ENCODE measurements at places on chromosomes 7 and 10.
A peak's percentile ranks its signal among the peaks of the same experiment; 100 is the strongest.

- no peak for DNase-seq
Observed at GRCh38 chr7:30087371-30087770, 47.4 kb upstream of the MTURN start.

GRCh38 chr7:81956520-81956919, 186.7 kb upstream of the HGF start:
- peak; percentile 1 for DNase-seq

- no peak for DNase-seq
Observed at GRCh38 chr7:151143261-151144015, 24.1 kb downstream of the GBX1 start.

DNA sequence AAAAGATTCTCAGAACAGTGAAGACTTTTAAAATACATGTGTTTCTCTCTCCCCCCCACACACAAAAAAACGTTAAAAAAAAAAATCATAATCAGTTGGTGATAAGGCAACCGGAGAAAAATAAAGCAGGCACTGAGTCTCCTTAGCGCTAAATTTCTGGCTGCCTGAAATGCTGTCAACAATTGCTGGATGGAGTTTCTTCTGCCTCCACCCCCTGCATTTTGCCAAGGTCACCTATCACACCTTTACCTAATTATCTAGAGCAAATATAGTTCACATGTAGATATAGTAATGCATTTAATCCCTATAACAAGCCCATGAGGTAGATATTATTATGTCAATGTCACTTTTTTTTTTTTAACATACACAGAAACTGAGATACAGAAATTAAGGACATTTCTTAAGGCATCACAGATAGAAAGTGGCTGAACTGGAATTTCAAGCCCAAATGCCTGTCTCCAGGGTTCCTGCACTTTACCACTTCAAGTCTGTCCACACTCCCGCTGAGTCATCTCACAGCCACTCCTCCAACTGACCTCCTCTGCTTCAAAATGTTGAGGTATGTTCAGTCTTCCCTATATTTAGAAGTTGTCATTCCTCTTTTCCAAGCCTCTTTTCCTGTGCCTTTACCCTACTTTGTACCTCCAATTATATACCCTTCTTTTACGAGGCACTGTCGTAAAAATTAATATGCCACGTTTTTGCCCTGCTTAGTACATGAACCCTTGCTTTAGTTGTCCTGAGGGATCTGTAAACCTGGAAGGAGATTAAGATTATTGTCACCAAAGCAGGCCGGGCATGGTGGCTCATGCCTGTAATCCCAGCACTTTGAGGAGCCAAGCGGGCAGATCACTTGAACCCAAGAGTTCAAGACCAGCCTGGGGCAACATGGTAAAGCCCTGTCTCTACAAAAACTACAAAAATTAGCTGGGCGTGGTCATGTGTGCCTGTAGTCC, 72.8 kb upstream of the MPP7 start:
- no peak for DNase-seq

DNA sequence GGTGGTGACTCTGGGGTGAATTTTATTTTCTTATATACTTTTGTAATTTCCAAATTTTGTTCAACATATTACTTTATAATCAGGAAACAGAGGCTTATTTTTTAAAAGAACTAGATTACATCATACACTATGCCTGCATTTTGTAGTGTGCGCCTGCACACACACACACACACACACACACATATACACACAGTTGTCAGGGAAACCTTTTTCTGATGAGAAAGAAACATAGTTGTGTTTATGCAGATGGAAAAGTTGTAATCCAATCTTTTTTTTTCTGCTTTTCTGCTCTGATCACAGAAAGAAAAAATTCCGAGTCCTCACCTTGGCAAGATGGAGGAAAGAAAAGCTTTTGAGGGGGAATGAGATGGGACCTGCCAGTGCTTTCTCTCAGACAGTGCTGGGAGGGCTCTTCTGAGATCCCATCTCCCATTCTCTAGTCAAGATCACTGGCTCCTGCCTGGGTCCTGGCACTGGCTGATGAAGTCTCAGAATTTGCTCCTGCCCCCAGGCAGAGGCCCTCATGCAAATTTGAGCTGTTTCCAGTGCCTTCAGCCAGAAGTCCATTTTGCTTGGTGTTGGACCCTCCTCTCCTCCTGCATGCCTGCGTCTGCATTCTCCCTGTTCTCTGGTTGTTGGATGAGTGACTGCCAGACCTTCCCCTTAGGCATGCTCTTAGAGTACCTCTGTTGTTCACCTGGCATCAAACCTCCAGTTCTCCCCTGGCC, 59.7 kb downstream of the TLL2 start:
- DNase-seq, result no peak

DNA sequence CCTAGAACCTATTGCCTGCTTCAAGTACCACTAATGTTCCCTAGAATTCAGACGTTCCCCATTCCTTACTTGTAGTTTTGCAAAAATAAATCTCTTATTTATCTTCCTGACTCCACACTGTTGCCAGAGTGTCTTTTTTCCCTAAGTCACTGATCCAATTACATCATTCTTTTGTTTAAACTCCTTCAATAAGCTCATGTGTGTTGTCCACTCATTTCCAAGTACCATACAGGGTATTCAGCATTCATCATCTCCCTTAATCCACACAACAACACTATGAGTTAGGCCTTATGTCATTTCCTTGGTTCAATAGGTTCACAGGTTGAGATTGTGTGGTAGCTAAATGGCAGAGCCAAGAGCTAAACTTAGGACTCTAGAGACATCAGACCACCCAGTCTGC, 119.9 kb upstream of the RHOBTB1 start:
- DNase-seq, result no peak

Data from activated CD4-positive, alpha-beta T cell treated with anti-CD3 and anti-CD28 coated beads, Interleukin-2, Interleukin-6, amounts not matched to agents 100 ng/mL and 50 ng/mL, durations not matched to agents 16 hours and 8 hours (primary cell).